ENCODE measurements at places on chromosomes 4 and X. TPM values are rescaled to one million over a fixed set of nuclear protein-coding genes. Genes with fewer than 3 reads are reported as not detected.

AVPR2 gene
- not detected for total RNA-seq

HTN3 gene
- total RNA-seq, result not detected

H2BW2 gene
- total RNA-seq, result not detected

TRIM75 gene
- not detected for total RNA-seq

SLC26A1 gene
- not detected for total RNA-seq

SLC25A5 gene
- 487 TPM for total RNA-seq

CLDN22 gene
- not detected for total RNA-seq

DNA sequence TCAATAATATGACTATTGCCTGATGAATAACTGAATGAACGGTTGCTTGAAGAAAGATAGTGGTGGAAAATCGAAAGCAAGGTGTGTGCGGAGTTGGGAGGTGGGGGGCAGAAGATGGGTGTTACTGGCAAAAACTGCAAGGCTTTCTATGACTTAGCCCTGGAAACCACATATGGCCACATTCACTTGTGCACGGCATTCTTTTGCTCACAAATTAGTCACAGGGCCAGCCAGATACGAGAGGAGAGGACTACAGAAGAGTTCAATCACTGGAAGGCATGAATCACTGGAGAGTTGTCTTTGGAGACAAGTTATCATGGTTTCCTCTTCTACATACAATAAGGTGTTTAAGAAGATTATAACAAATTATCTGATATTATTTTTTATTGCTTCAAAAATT lies 626.5 kb upstream of the CPEB2 start:
- no peaks in the 10 kb centered on the region for H3K4me1 ChIP-seq
- H3K27me3 ChIP-seq, result no peaks in the 10 kb centered on the region
- H3K36me3 ChIP-seq, result no peaks in the 10 kb centered on the region
- H3K4me3 ChIP-seq, result no peak overlapping the region

DNA sequence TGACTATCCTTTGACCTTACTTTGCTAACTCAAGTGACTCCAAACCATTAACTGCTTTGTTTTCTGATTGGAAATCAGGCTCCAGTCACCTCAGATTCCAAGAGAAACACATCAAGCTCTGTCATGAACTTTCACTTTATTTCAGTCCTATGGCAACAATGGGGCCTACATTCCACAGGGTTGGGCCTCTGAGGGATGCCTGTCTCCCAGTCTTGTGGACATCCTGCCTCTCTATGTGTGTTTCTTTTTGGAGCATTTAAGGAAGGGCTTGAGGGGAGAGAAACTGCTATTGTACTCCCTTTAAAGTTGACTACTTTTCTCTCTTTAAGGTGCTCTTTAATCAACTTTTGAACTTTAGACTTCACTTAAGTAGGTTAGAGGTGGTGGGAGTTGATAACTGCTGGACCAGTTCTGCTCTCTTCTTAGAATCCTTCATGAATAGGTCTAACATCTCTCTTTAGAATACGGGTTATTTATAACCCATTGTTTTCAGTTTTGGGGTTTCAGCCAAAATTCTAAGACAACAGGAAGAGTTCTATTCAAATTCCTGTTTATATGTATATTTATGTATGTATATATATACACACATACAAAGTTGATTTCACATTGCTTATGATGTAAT lies 274.3 kb upstream of the NR3C2 start:
- H3K4me3 ChIP-seq, result no peak overlapping the region
- H3K27ac ChIP-seq, result no peak overlapping the region

DNA sequence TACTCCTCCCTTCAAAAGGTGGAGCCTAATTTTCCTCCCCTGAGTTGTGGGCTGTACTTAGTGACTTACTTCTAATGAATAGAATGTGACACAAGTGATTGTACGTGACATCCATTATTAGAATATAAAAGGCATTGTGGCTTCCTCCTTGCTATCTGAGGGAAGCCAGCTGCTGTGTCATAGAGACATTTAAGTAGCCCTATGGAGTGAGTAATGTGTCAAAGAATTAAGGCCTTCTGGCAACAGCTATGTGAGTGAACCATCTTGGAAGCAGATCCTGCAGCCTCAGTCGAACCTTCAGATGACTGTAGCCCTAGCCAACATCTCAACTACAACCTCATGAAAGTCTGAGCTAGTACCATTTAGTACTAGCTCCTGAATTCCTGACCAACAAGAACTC lies 76.1 kb downstream of the BCOR start:
- H3K4me3 ChIP-seq, result no peak overlapping the region
- no peak for DNase-seq
- H3K27me3 ChIP-seq, result peaks cover 6% of the 10 kb centered on the region
- peaks cover 18% of the 10 kb centered on the region for H3K4me1 ChIP-seq

DNA sequence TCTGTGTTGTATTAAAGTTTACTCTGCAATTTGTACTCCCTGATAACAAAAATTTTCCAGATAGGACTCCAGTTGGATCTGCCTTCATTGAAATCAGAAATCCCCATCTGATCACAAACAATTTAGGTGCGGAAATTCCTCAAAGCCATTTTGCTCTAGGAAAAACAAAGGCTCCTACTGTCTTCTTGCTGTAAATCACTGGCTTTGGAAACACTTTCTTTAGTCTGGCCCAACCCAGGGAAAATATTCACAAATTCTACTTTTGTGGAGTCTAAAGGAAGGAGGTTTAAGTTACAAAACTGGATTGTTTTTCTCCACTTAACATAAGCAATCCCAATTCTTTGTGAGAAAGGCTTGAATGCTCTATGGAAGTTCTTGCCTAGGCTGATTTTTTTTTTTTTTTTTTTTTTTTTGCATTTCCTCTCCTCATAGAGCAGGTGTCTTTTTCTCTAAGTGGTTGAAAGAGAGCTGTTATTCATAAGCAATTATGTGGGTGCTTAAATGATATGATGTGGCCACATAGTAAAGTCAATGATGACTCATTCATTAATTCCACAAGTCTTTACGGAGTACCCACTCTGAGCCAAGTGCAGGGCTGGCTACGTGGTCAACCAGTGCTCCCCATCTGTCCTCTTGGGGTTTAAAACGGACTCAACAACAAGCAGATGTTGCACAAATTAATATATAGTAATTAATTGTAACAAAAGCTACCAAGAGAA lies 261.4 kb downstream of the LDB2 start:
- H3K4me3 ChIP-seq, result no peak overlapping the region
- no peaks in the 10 kb centered on the region for H3K36me3 ChIP-seq
- H3K27ac ChIP-seq, result no peak overlapping the region
- H3K4me1 ChIP-seq, result no peaks in the 10 kb centered on the region

DNA sequence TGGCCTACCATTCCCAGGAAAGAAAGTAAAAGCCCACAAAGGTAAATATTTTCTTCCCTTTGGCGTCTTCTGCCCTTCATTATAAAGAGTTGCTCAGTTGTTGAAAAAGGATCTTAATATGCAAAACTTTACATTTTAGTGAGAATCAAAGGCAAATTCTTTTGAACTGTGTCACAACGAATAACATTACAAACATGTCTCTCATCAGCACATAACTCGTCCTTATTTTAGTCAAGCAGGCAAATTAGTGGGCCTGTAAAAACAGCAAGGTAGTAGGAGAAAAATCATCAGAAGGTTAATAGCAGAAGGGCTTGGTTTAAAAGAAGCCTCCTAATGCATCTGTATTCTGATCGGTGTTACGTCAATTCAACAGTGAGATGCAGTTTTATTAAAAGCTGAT lies 647.3 kb upstream of the DIPK2B start:
- peaks cover 7% of the 10 kb centered on the region for H3K27me3 ChIP-seq
- peaks cover 48% of the 10 kb centered on the region for H3K4me1 ChIP-seq
- DNase-seq, result no peak
- H3K27ac ChIP-seq, result peak overlapping the region; percentile 80

DNA sequence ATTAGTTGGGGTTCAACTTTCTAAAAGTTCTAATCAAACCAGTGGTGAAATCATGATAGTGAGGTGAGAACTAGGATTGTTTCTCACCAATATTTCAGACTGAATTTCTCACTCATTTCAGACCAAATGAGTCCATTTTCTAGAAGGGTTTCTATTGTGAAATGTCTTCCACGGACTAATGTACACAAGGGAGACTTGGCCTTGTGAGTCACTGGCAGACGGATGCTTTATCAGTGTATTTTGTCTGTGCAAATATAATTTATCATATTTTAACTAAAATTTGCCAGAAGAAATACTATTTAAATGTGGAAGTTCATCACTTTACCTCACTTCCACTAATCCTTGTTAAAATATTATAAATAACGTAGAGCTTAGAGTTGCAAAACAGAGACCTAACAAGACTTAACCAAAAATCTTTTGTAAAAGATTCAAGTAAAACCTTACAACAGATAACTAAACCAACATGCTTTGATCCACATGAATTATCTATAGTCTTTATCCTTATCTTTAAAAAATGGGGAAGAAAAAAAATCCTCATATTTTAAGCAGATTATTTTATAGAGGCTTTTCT lies 506.0 kb upstream of the FAM241A start:
- no peak overlapping the region for H3K27ac ChIP-seq
- no peak for DNase-seq
- no peak overlapping the region for H3K4me3 ChIP-seq
- peaks cover 5% of the 10 kb centered on the region for H3K27me3 ChIP-seq

DNA sequence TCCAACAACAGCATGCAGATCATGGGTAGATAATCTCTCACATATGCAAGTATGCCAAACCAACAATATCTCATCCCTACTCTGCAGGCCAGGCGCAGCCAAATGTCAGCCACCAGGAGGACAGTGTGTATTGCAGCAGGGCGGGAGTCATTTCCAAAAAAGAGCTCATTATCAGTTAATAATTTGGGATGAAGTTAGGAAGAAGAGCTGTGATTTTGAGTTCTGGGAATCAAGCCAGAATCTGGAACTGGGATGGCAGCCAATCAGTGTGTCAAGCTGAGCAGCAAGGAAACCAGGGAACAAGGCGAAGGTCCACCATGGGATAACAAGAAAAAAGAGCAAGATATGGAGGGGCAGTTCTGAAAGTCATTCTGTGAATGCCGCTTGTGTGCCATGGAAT lies 88.2 kb upstream of the CAMK2D start:
- no peak overlapping the region for H3K27ac ChIP-seq
- peaks cover 3% of the 10 kb centered on the region for H3K36me3 ChIP-seq
- no peak for DNase-seq

GRCh38 chrX:46599051-46599560 lies 25.5 kb downstream of the CHST7 start:
- H3K36me3 ChIP-seq, result no peaks in the 10 kb centered on the region
- DNase-seq, result no peak
- H3K4me3 ChIP-seq, result no peak overlapping the region
- H3K4me1 ChIP-seq, result peaks cover 8% of the 10 kb centered on the region
- peaks cover 25% of the 10 kb centered on the region for H3K27me3 ChIP-seq
- no peak overlapping the region for H3K27ac ChIP-seq

- H3K4me3 ChIP-seq, result no peak overlapping the region
- H3K27me3 ChIP-seq, result no peaks in the 10 kb centered on the region
- H3K36me3 ChIP-seq, result no peaks in the 10 kb centered on the region
- no peak overlapping the region for H3K27ac ChIP-seq
- no peak for DNase-seq
These were observed 2267.9 kb upstream of the AGA start for GRCh38 chr4:179709961-179710624.

DNA sequence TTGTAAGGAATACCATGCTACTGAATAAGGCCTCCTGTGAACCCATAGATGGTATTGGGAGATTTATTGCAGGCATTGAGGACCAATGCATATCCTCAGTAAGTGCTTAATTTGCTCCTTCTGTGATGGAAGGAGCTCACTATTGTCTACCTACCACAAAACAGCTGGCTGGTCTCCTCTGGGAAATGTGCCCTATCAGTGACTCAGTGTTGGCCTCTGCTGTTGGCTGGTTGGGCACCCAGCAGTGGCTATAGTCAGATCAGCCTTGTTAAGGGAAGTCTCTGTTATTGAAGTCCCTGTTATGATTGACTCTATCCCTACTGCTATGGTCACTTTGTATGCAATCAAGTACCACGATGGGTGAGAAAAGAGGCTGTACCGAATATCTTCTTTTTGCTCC lies 27.5 kb upstream of the OTUD4 start:
- no peak overlapping the region for H3K4me3 ChIP-seq
- H3K27ac ChIP-seq, result no peak overlapping the region

- no peaks in the 10 kb centered on the region for H3K4me1 ChIP-seq
- DNase-seq, result no peak
- H3K27me3 ChIP-seq, result peaks cover 11% of the 10 kb centered on the region
- no peak overlapping the region for H3K27ac ChIP-seq
- no peak overlapping the region for H3K4me3 ChIP-seq
These were observed 172.7 kb upstream of the TBC1D9 start for GRCh38 chr4:140928880-140929279.

DNA sequence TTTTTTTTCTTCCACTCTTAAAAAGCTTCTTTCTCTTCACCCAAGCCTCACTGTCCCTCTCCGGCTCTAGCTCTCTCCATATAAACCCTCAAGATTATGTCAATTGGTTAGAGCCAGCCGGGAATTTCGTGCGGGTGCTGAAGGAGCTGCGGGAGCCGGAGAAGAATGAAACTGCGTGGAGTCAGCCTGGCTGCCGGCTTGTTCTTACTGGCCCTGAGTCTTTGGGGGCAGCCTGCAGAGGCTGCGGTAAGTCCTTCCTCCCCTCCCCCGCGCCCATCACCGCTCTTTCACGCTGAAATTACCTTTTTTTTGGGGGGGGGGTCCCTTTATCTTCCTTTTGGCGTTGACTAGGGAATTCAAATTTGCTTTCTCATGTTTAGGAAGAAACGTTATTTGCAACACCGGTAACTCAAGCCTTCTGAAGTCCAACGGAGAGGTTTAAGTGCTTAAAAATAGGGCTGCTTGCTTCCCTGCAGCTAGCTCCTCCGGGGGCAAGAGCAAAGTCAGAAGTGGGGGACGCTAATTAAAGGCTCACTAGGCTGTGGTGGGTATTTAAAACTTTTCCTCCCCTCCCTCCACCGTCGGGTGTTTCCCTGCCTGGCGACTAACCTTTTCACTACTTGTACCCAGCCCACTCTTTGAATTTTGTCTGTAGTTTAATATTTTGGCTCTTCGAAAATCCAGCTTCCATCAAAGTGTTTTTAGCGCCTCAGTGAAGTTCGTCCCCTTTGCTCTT lies 491 bp downstream of the COL4A5 start:
- no peak overlapping the region for H3K27ac ChIP-seq
- H3K36me3 ChIP-seq, result no peaks in the 10 kb centered on the region
- peaks cover 67% of the 10 kb centered on the region for H3K27me3 ChIP-seq

DNA sequence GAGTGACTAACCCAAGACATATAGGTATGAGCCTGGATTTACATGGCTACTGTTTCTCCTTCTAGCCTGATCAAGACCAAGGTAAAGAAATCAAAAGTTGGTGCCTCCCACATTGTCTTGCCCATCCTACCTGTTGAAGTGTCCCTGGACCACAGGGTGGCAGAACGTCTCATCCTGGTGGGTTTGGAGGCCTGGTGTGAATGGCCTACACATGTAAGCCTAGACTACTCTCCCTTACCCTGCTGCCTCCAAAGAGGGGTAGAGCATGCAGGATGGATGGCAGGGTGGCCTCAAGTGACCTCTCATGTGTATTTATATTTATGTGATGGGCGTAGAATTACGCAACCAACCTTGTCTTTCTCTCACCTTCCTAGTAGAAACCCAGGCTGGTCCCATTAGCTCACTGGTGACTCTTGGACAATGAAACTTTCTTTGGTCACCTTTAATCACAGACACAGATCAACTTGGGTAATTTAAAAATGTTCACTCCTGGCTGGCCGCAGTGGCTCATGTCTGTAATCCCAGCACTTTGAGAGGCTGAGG lies 73.3 kb upstream of the SOD3 start:
- no peaks in the 10 kb centered on the region for H3K4me1 ChIP-seq
- H3K27me3 ChIP-seq, result no peaks in the 10 kb centered on the region
- DNase-seq, result no peak
- no peaks in the 10 kb centered on the region for H3K36me3 ChIP-seq
- no peak overlapping the region for H3K4me3 ChIP-seq
- H3K27ac ChIP-seq, result no peak overlapping the region

- DNase-seq, result no peak
- no peak overlapping the region for H3K4me3 ChIP-seq
- H3K27ac ChIP-seq, result no peak overlapping the region
These were observed 1250.6 kb downstream of the ADGRL3 start for GRCh38 chr4:62450740-62451139.

All from activated T-cell treated with anti-CD3 and anti-CD28 coated beads, Interleukin-2, amount 50 U/mL, for 72 hours (primary cell).